ENCODE measurements at places on chromosomes 7 and 10.

DNA sequence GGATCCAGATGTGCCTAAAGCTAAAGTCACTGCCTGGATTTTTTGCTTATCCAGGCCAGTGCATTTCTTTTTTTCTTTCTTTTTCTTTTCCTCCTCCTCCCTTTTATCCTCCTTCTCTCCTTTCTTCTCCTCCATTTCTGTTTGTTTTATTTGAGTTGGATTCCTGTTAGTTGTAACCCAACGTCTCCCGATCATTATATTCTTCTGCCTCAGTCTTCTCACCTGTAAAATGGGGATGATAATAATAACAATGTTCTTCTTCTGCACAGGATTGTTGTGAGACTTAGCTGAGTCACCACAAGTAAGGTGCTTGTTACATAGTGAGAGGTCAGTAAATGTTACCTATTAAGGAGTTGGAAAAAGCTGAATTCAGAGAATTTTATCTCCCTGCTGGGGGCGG lies 13.7 kb upstream of the FFAR4 start:
- DNase-seq, result no peak

GRCh38 chr7:42236976-42237810 lies at the start of gene GLI3:
Gene GLI3 (minus strand): TSS chr7:42237209. CDS start chr7:42223253, 13,956 bp downstream.
- no peak for DNase-seq

- DNase-seq, result no peak
These were observed 14.2 kb upstream of the ACSL5 start for GRCh38 chr10:112359606-112360307.

- no peak for DNase-seq
These were observed 6.0 kb upstream of the REEP3 start for GRCh38 chr10:63515002-63515763.

DNA sequence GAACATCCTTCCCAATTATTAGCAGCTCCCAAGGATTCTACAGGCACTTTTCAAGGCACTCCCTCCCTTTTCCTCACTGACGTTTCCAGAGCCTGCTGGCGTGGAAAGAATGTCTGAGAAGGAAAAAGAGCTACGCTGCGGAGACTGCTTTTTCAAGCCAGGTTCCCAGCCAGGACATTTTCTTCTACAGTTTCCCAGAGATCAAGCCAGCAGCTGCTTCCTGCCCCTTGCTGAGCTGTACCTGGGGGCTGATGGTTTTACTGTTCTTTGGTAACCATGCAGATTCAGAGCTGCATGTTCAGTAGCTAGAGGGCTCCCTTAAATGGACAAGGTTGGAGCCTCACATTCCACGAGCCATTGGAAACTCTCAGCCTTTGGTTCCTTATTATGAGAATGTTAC lies 133.4 kb downstream of the EVX1 start:
- no peak for DNase-seq

DNA sequence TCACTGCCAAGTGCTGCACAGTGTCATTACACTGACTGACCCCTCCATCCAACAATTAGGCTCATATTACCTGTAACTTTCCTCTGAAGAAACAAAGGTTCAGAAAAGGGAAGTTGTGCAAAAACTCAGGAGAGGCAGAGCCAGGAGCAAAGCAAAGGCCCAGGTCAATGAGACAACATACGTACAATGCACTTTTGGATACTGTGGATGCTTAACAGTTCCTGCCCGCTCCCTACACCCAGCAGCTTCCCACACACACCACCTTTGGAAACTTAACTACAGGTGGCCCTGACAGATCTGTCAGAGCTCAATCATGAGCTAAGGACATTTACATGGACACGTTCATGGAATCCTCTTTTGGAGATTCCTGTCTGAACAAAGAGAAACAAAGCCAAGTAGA lies 515.9 kb downstream of the GRID1 start:
- no peak for DNase-seq

GRCh38 chr7:21358648-21359047 lies 69.2 kb upstream of the SP4 start:
- no peak for DNase-seq

DNA sequence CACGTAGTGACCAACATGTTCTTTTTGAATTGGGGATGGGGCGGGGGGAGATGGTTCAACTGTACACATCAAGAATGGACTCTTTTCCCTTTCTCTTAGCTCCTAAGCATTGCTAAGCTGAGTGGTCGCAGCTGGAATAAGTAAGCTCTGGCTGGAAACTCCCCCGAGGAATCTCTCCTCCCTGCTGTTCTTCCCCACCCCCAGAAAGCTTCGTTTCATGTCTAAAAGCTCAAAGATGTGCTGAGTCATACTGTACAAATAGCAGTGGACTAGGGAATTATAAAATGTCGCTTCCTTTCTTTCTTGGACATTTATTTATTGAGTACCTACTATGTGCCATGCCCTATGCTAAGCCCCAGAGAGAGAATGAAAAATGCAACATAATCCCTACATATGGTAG lies 191.1 kb upstream of the ADO start:
- DNase-seq, result no peak

GRCh38 chr10:62831346-62831745 lies 15.2 kb upstream of the EGR2 start:
- DNase-seq, result no peak

DNA sequence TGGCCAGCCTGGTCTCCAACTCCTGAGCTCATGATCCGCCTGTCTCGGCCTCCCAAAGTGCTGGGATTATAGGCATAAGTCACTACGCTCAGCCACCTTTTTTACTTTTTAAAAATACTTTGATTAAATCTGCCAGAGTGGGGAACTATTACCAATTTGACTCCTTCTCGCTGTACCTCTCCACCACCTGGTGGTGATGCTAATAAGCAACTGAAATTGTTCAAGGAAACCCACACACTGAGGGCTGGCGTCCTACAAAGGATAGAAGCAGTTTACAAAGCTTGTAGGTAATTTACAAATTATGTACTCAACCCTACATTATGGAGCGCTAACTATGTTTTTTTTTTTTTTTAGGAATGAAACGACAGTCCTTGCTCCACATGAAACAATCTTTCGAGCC lies 111.1 kb downstream of the CPED1 start:
- no peak for DNase-seq

GRCh38 chr10:60073781-60074656 lies 167.7 kb upstream of the CCDC6 start:
- no peak for DNase-seq

DNA sequence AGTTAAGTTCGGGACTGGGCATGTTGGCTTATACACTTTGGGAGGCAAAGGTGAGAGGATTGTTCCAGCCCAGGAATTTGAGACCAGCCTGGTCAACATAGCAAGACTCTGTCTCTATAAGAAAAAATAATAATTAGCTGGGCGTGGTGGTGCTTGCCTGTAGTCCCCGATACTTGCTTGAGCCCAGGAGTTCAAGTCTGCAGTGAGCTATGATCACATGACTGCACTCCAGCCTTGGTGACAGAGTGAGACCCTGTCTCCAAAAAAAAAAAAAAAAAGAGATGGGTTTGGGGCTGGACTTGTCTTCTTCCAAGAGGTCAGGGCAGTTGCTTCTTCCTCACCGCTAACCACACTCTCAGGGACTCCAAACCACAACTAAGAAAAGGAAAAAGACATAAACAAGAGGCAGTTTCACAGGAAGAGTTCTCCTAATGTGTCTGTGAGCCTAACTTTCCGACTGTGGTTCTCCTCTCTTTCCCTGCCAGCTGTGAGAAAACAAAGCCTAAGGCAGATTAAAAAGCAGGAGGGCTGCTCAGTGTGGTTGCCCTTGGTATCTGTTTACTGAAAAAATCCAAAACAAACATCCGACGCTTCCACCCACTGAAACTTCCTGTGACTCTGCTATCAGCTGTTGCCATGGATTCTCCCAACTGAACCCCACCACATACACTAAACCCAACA lies 2.4 kb upstream of the SERPINE1 start:
- no peak for DNase-seq

GRCh38 chr10:77681839-77682238 lies 44.2 kb upstream of the KCNMA1 start:
- no peak for DNase-seq

GRCh38 chr10:293636-294035 lies 158.4 kb downstream of the ZMYND11 start:
- DNase-seq, result no peak

DNA sequence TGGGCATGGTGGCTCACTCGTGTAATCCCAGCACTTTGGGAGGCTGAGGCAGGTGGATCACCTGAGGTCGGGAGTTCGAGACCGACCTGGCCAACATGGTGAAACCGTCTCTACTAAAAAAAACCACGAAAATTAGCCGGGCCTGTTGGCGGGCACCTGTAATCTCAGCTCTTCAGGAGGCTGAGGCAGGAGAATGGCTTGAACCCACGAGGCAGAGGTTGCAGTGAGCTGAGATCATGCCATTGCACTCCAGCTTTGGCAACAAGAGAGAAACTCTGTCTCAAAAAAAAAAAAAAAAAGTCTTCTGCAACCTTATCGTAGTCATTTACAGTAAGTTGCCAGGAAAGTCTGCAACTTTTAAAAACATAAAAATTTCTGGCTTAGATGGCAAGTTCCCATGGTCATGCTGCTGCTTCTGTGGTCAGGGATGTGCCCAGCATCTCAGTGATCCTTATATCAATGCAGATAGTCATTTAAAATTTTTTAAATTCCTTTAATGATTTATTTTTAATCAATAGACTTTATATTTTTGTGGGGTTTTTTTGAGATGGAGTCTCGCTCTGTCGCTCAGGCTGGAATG lies 15.6 kb downstream of the SUFU start:
- no peak for DNase-seq

- DNase-seq, result no peak
These were observed 7.9 kb upstream of the WIPF3 start for GRCh38 chr7:29798422-29798821.

DNA sequence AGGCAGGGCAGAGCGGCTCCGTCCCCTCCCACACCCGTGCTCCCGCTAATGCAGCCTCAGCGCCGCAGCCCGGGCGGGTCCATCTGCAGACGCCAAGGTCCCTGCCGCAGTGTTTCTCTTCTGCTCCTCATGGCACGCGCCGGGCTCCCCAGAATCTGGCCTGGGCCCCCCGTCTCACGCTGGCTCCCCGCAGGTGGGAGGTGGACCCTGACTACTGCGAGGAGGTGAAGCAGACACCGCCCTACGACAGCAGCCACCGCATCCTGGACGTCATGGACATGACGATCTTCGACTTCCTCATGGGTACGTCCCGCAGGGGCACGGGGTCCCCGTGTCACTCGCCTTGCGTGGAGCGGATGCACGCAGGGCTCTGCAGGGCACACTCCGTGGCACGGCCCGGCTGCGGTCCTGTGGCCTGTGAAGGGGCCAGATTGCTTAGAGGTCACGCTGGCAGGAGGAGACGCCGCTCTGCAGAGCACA lies 33.5 kb upstream of the FOXL3 start:
- no peak for DNase-seq

DNA sequence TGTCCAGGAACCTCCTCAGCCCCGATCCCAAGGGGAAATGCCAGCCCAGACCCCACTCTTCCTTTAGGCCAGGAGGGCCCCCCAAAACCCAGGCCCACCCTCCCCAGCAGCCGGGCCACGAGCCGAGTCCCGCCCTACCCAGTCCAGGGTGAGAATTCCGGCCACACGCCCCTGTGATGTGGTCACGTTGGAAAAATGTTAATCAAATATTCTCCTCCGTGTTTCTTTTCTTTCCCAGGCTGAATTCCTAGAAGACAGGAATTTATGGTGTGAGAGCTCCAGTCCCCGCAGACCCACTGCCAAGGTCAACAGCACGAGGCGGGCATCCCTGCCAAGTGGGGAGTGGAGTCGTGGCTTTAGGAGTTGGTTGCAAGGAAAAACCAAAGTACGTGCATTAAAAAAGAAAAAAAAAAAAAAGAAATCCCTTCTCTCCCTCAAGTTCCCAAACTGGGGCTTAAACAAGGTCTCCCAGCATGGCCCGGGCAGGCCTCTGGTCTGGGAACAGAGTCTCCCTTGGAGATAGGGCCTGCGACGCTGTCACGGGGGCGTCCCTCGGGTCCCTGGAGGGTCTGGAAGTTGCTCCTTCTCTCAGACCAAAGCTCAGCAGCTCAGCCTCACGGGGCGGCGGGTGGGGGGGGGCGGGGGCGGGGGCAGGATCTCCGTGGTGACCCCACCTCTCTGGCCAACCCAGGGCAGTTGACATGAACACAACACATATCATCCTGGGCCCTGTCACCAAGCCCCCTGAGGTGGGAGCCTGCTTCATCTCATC lies 28.1 kb upstream of the ELN start:
- no peak for DNase-seq

DNA sequence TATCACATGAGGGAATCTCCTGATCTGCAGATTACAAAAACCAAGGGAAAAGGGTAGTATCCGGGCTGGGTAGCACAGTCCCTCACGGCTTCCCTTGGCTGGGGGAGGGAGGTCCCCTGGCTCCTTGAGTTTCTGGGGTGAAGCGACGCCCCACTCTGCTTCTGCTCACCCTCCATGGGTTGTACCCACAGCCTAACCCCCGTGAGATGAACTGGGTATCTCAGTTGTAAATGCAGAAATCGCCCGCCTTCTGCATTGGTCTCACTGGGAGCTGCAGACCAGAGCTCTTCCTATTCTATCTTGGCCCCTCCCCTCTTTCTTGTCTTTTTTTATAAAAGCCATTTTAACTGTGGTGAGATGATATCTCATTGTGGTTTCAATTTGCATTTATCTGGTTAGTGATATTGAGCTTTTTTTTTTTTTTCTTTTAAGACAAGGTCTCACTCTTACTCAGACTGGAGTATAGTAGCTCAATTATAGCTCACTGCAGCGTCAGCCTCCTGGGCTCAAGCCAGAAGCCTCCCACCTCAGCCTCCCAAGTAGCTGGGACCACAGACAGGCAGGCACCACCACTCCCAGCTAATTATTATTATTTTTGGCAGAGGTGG lies 87.8 kb downstream of the ABCC2 start:
- DNase-seq, result no peak

DNA sequence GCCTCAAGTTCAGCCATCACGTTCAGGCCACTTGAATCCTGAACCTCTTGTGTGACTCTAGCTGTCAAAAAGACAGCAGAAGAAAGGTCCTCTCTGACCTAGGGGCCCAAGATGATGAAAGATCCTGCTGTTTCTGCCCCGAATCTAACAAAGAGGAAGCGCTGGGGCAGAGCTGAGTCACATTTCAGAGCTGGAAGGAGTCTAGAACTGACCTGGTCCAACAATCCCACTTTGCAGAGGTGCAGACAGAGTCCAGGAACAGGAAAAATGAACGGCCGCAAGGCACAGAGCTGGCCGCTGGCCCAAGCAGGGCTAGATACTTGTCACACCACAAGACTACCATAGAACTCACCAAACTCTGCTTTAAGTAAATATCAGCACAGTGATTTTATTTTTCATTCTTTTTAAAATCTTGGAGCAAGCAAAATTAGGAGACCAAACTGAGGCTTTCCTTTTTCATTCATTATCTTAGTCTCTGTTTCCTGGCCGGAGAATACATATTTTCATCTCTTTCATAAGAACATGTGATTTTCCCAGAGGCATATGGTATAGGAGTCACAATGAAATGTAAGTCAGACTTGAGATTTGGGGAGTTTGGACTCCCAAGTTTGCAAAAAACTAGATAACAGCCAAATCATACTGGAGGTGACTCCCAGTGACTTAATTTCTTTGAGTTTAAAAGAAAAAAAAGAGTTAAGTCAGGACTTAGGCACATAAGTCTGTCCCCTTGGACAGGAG lies 52.8 kb downstream of the CHST15 start:
- no peak for DNase-seq

DNA sequence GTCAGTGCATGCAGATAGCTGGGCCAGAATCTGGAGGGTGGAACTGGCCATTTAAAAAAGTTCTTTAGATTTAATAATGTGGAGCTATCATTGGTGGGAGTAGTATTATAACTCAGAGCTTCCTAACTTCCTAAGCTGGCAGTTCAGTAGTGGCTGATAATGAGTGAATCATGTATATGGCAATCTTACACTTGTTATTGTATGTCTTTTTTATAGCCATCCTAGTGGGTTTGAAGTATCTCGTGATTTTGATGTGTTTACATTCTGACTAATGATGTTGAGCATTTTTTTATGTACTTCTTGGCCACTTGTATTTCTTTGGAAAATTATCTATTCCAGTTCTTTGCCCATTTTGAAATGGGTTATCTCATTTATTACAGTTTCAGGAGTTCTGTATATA lies 15.4 kb downstream of the TFAM start:
- no peak for DNase-seq
